Placental epithelial cell (primary cell): ENCODE measurements at places on chromosomes 3 and 15. TPM values are rescaled to one million over a fixed set of nuclear protein-coding genes. Genes with fewer than 3 reads are reported as not detected.

The KLHL40 gene
- not detected in 2 replicates for total RNA-seq

The PXK gene
- total RNA-seq, result 6.6 and 9.8 TPM in 2 replicates

The OR4F15 gene
- total RNA-seq, result not detected in 2 replicates

The CYB561D2 gene
- 31.0 and 32.9 TPM in 2 replicates for total RNA-seq

The GCNT3 gene
- not detected in 2 replicates for total RNA-seq

The ADGRG7 gene
- total RNA-seq, result 0.39 TPM in 1 of 2 replicates, not detected in the other

The IDH2 gene
- 164 and 219 TPM in 2 replicates for total RNA-seq

The DUOXA2 gene
- total RNA-seq, result not detected in 2 replicates

The SLC24A5 gene
- total RNA-seq, result not detected in 2 replicates

The BTLA gene
- total RNA-seq, result not detected in 2 replicates

The TOPBP1 gene
- 25.3 and 36.9 TPM in 2 replicates for total RNA-seq

The PPM1M gene
- total RNA-seq, result 23.3 and 34.5 TPM in 2 replicates

The EIF4A2 gene
- 463 and 688 TPM in 2 replicates for total RNA-seq

The DUOX1 gene
- total RNA-seq, result 7.5 and 11.0 TPM in 2 replicates

The EIF2B5 gene
- total RNA-seq, result 29.1 and 37.8 TPM in 2 replicates

The MUC20 gene
- 1.1 and 12.6 TPM in 2 replicates for total RNA-seq

The SLC2A2 gene
- 0.11 TPM in 1 of 2 replicates, not detected in the other for total RNA-seq

The ANKUB1 gene
- not detected in 2 replicates for total RNA-seq

The ADPRH gene
- 23.6 and 25.3 TPM in 2 replicates for total RNA-seq

The TMC3 gene
- total RNA-seq, result not detected in 2 replicates

The ADAMTS9 gene
- total RNA-seq, result 11.6 and 13.0 TPM in 2 replicates

The PTH1R gene
- 8.0 and 12.6 TPM in 2 replicates for total RNA-seq
